ENCODE measurements at places on chromosomes 16 and 17.

- DNase-seq = no peak
Observed at GRCh38 chr16:81333356-81333755, 18.6 kb downstream of the GAN start.

DNA sequence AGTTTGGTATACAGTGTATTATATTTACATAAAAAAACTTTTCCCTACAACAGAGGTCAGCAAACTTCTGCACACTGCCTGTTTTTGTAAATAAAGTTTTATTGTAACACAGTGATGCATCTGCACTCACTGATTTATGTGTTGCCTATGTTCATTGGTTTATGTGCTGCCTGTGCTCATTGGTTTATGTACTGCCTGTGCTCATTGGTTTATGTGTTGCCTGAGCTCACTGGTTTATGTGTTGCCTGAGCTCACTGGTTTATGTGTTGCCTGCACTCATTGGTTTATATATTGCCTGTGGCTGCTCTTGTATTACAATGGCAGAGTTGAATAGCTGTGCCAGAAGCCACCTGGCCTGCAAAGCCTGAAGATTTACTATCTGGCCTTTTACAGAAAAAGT, 81.6 kb downstream of the MYH11 start:
- DNase-seq = no peak

GRCh38 chr17:16440901-16441629, 25.7 kb downstream of the TRPV2 start:
- no peak for DNase-seq

- no peak for DNase-seq
Observed at GRCh38 chr16:5478036-5478435, 380.4 kb upstream of the EEF2KMT start.

DNA sequence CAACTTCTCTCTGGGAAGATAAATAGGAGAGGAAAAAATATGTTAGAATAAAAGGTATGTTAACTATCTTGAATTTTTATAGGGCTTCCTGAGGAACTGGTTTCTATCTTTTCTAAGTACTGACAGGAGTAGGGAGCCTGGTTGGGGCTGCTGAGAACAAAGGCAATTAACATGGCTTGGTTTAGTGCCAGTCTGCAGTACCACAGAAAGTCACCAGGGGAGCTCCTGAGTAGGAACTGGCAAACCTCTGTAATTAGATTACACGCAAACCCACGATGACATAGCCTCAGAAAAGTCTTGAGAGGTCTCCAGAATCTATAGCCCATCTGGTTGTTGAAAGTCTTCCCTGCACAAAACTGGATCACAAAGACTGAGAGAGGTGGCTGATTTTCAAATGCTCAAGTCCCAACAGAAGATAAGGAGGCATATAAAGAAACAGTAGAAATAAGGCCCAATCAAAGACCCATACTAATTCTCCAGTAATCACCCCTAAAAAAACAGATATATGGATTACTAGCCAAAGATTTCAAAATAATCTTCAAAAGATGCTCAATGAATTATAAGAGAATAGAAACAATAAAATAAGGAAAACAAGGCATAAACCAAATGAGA, 11.7 kb upstream of the CNTNAP4 start:
- DNase-seq = no peak

DNA sequence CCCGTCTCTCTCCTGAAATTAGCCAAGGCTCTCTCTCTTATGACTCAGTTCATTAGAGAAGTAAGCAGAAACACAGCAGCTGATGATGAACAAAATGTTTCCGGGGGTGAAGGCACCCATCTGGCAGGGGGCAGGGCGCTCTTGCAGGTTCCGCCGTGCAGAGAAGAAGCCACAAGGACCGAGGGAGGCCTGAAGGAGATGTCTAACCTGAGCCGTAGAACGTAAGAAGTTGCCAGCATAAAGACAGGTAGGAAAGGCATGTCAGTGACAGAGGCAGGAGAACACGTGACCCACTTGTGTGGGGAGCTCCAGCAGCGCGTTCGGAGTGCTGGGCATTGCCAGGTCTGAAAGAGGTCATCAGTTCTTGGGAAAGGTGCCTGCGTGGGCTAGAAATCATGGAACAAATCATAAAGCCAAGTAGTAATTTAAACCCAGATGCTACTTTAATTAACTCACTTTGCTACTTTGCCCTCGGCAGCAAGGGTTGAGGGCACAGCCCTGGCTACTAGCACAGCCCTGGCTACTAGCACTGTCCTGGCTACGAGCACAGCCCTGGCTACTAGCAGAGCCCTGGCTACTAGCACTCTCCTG, 198.6 kb downstream of the RPTOR start:
- no peak for DNase-seq

GRCh38 chr17:73474370-73474988, 162.7 kb upstream of the CDC42EP4 start:
- DNase-seq = no peak

DNA sequence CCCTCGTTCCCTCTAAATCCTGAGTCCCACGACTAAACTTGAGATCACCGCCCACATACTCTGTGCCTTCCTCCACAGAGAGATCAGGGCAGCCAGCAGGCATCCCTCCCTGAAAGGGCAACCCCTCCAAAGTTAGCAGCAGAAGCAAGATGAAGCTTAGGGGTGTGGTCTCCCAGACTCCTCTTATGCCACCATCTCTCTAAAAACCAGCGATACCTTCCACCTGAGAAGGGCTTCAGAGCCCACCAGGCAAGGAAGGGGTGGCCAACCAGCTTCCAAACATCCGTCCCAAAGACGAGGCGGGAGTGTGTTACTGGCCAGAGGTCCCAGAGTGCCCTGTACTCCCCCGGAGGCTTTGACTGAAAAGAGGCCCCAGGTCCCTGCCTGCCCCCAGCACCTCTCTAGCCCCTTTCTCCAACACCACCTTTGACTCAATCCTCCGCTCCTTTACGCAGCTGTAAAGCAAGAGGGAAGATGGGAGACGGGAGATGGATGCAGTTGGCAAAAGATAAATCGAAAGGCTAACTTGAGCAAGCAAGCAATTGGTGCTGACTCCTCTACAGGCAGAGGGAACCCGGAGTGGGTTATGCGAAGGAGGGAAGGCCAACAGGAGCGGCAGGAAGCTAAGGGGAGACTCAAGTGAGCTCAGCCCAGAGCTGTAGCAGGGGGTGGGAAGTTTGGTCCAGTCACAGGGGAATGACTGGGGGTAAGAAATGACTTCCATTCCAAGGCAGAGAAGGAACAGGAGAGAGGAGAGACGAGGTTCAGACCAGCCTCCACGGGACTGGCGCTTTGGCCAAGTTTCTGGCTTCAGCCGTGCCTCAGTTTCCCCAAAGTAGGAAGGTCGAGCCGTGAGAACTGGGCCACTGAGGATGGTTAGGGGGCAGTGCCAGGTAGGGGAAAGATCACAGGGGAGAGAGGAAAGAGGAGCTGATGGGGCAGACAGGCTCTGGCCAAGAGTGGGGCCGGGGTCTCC, 1.0 kb downstream of the ST3GAL2 start:
- no peak for DNase-seq

DNA sequence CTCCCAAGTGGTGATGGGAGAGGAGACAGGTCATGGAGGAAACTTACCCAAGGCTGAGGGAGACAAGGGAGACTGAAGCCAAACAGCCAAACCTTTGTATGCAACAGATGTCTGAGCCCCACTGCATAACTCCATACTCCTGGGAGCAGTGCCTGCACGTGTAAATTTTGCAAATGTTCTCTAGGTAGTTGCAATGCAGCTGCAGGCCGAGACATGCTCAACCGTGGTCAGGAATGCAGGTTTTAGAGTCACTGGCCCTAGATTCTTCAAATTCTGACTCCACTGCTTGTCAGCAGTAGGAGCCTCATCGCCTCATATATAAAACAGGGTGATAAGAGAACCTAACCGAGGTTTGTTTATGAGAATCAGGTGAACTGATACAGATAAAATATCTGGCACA, 11.5 kb downstream of the DYNLRB2 start:
- DNase-seq = no peak

GRCh38 chr16:84616515-84616914, 1.4 kb downstream of the COTL1 start:
- no peak for DNase-seq

DNA sequence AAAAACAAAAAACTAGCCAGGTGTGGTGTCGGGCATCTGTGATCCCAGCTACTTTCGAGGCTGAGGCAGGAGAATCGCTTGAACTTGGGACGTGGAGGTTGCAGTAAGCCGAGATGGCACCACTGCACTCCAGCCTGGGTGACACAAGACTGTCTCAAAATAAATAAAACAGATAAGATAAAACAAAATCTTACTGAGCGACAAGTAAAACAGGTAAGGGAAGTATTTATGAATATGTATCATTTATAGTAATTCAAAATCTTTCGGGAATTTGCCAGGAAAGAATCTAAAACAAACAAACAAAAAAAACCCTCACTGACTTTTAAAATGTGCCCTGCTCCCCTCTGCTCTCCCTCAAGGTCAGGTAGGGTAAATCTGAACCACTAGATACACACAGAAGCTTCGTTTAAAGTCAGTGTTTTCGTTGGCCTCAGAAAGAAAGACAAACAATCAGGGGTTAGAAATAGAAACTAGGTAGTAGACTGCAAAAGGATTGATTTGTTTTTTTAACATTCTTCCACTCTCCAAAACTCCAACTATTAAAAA, 2.1 kb downstream of the PRPSAP1 start:
- no peak for DNase-seq

GRCh38 chr16:3787924-3788661, 70.8 kb upstream of the TRAP1 start:
- peak; percentile 40 for DNase-seq

DNA sequence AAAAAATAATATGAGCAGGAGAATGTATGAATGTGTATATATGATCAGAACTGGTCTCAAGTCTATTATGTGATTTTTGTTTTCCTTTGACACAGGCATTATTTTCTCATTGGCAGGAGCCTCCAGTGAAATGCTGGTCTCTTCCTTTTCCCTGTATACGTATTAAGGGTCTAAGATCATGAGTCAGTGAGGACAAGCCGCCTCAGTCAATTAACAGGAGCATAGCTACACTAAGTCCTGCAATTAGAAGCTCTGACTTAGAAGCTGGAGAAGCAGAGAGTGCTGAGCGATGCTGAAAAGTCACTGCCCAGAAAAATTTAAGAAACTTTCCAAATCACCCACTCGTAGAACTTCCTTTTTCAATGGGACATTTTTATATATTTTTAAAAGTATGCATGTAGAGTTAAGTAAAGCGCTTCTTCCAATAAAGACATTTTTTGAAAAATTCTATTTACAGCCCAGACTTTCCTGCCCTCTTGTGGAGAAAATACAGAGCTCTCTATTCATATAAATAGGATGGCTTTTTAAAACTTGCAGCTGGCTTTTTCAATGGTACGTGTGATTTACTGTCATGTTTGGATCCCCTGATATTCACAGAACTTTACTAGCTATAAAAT, 70.2 kb upstream of the PSMD7 start:
- no peak for DNase-seq

DNA sequence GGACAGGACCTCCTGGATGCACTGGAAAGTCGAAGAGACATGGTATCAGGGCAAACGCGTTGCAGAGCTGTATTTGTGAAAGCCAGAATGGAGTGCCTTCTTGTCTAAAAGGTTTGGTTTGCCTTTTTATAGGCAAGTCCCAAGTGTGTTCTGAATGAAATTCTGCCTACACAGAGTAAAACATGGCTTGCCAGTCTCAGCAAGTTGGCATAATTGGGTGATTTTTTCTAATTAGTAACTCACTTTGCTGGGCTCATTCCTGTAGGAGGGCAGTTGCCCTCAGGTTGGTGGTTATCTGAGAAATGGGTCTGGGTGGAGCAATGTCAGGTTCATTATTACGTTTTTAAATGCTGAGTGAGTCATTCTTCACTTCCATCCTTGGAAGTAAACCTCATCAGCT, at the start of gene KRT25:
TSS of gene KRT25 (minus strand) at position 101 of the 400 bp plus-strand sequence. CDS start at position 41, 60 bp downstream.
- DNase-seq = no peak

GRCh38 chr16:89370081-89370511, 120.3 kb downstream of the ANKRD11 start:
- no peak for DNase-seq

DNA sequence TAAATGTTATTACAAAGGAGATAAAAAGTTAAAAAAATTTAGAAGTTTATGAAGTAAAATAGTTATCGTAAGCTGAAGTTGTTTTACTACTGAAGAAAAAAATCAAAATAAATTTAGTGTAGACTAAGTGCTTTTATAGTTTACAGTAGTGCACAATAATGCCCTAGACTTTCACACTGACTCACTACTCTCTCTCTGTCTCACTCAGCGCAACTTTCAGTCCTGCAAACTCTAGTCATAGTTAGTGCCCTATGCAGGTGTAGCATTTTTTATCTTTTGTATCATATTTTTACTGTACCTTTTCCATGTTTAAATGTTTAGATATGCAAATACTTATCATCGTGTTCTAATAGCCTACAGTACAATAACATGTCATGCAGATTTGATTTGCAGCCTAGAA, 17.7 kb upstream of the TOM1L1 start:
- DNase-seq = no peak

DNA sequence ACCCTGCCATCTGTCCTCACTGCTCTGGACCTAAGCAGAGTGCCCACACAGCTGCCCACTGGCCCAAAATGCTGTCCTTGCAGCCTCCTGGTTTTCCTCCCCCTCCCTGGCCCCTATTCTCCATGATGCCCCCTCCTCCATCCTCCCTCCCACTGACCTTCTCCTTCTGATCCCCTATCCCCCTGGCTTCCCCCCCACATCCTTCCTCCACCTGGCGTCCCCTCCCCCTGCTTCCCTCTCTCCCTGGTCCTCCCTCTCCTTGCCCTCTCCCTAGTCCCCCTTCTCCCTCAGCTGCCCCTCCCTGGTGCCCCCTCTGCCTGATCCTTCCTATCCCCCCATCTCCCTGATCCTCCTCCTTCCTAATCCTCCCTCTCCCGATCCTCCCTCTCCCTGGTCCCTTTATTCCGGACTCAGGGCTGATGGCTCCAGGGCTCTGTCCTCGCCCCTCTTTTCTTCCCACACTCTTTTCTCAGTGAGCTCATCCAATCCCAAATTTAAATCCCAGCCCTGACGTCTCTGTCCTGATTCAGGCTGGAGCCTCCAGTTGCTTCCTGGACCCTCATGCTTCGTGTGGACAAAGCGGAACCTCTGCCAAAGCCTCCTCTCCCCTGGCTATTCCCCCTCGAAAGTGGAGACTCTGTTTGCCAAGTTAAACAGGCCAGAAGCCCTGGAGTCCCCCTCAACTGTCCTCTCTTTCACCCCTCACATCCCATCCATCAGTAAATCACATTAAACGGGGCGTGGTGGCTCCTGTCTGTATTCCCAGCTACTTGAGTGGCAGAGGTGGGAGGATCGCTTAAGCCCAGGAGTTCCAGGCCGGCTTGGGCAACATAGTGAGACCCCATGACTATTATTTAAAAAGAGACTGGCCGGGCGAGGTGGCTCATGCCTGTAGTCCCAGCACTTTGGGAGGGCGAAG, 18.1 kb upstream of the RHBDF2 start:
- DNase-seq = no peak

DNA sequence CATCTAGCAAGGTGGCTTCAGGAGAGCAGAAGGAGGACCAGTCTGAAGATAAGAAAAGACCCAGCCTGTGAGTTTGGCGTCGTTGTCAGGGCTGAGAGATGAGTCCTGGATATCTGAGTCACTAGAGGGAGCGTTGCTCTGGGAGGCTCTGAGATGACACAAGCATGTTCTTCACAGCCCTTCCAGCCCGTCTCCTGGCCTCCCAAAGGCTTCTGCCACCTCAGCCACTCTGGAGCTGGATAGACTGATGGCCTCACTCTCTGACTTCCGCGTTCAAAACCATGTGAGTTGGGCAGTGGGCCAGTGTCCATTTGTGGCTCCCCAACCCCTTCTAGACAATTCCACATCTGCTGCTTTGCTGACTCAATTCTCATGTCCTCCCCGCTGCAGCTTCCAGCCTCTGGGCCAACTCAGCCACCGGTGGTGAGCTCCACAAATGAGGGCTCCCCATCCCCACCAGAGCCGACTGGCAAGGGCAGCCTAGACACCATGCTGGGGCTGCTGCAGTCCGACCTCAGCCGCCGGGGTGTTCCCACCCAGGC, 2.3 kb downstream of the TGFB1I1 start:
- DNase-seq = no peak

GRCh38 chr17:57552114-57552624, 192.9 kb downstream of the CCDC182 start:
- DNase-seq = no peak
